Mesendoderm (in vitro differentiated cells): ENCODE measurements at places on chromosomes 2 and 18.

DNA sequence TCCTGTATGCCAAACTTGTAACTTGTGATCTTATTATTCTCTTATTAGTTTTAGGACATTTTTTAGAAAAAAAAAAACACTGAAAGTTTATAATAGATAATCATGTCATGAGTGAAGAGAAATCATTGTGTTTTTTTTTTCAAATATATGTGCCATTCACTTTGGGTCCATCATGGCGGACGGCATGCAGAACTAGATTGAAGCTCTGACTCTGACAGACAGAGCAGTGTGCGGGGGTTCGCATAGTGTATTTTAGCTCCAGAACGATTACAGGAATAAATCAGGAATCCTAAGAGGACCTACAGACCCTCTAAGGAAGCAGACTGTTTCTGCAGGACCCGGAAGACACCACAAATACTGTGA lies 484.4 kb upstream of the REG3G start:
- H3K36me3 ChIP-seq = no peaks in the 10 kb centered on the region
- no peaks in the 10 kb centered on the region for H3K4me1 ChIP-seq
- no peaks in the 10 kb centered on the region for H3K27me3 ChIP-seq
- no peak overlapping the region for H3K4me3 ChIP-seq

DNA sequence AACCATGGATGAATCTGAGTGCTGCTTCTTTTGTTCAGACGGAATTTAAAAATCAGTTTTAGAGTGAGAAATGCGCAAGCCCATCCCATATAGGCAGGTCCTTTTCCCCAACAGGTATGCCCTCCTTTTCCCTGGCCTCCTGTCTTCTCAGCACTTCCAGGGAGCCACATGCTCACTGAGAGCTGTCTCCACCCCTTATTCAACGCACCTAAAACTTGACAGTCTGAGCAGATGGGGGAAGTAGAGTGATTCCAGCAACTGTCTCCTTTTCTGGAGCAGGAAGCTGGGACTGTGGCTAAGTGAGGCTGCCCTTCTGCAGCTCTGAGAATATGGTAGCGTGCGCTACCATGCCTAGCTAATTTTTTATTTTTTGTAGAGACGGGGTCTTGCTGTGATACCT lies 53.1 kb upstream of the NOSTRIN start:
- no peaks in the 10 kb centered on the region for H3K27me3 ChIP-seq
- no peak overlapping the region for H3K27ac ChIP-seq
- H3K4me3 ChIP-seq = no peak overlapping the region

GRCh38 chr2:86785456-86785855 lies 5.3 kb downstream of the CD8A start:
- no peaks in the 10 kb centered on the region for H3K36me3 ChIP-seq
- H3K4me3 ChIP-seq = no peak overlapping the region
- no peak overlapping the region for H3K27ac ChIP-seq
- no peak for DNase-seq

DNA sequence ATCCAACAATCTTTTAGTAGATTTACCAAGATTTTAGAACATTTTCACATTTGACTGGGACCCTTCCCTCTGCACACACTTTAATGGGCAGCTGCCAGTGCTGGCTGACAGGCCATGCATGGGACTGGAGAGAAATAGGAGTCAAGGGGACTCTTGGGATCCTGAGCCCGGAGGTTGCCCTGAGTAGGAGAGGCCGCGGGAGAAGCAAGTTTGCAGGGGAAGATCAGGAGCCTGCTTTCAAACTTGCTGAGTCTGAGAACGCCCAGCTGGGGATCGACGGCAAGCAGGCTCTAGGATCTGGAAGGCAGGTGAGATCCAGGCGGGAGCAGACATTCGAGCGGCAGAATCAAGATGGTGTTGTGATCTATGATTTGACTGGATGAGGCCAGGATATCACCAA lies 186.1 kb downstream of the HDAC4 start:
- peak; percentile 57 for DNase-seq
- no peaks in the 10 kb centered on the region for H3K36me3 ChIP-seq
- H3K4me1 ChIP-seq = peaks cover 20% of the 10 kb centered on the region
- H3K27me3 ChIP-seq = no peaks in the 10 kb centered on the region
- H3K4me3 ChIP-seq = no peak overlapping the region

DNA sequence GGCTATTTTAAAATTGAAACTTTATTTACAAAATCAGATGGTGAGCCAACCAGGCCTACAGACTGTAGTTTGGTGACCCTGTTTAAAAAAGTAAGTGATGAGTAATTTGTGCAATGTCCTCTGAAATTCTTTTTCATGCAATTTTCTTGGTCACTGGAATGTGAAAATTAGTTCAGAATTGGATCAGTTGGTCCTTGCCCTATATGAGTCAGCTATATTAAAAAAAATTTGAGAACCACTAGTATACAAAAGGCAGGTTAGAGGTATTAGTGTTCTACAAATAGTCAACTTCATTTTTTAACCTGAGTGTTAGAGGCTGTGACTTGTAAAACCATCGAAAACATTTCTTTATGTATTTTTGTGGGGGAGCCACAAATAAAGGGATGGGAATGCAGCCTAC lies 91.1 kb upstream of the NXPH2 start:
- H3K27ac ChIP-seq = no peak overlapping the region
- no peaks in the 10 kb centered on the region for H3K4me1 ChIP-seq
- H3K36me3 ChIP-seq = no peaks in the 10 kb centered on the region
- DNase-seq = no peak

DNA sequence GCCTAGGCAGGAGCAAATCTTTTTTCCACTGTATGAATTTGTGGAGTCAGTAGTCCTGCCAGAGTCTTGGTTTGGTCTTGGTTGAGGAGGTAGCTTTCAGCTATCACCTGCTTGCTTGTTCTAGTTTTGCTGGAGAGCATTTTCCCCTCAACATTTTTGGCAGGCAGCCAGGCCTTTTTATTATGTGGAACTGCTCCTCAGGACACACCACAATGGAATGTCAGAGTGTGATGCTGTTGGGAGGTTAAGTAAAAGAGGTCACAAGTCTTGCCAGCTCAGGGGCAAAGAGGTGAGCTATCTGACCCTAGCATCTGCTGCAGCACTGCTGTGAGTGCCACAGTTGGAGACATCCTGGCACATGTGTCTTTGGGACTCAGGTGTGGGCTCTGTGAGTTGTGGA lies 258.0 kb downstream of the CNTNAP5 start:
- H3K4me1 ChIP-seq = no peaks in the 10 kb centered on the region
- H3K4me3 ChIP-seq = no peak overlapping the region
- no peak overlapping the region for H3K27ac ChIP-seq
- H3K27me3 ChIP-seq = no peaks in the 10 kb centered on the region

DNA sequence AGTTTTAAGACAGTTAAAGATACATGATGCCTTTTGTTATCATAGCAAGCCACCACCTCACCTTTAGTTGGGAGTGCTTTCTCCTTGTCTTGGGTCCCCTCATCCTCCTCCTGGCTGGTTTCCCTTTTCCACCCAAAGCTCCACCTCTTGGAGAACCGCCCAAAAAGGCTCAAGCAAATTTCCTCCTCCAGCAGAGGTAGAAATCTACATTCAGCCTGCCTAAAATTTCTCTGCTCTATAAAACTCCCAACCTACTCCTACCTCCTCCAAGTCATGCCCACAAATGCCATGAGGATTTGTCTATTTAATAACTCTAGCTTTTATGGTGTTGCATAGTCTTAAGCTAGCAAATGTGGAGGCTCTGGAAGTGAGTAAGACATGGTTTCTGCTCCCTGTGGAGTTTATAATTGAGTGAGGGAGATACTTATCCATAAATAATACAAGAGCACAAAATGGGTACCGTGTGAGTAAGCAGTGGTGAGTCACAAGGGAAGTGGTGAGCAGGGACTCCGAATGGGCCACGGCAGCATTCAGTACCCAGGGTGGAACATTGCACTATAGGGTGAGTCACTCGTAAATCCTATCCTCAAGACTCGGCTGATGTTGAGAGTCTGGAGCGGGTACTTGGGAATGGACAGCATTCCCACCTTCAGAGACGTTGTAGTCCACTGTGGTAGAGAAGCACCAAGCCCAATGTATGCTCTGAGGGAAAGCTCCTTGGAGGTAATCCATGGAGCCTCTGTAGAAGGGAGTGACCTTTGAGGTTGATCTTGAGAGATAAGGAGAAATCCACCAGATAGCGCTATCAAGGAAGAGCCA lies 146.3 kb downstream of the RTN4 start:
- no peak overlapping the region for H3K27ac ChIP-seq
- DNase-seq = peak; percentile 34
- no peaks in the 10 kb centered on the region for H3K36me3 ChIP-seq
- no peak overlapping the region for H3K4me3 ChIP-seq

GRCh38 chr2:7844414-7844965 lies 837.4 kb upstream of the ID2 start:
- H3K4me1 ChIP-seq = no peaks in the 10 kb centered on the region
- no peak overlapping the region for H3K4me3 ChIP-seq
- no peak for DNase-seq
- H3K36me3 ChIP-seq = no peaks in the 10 kb centered on the region
- no peaks in the 10 kb centered on the region for H3K27me3 ChIP-seq
- H3K27ac ChIP-seq = no peak overlapping the region

- no peaks in the 10 kb centered on the region for H3K27me3 ChIP-seq
- H3K36me3 ChIP-seq = no peaks in the 10 kb centered on the region
- H3K4me1 ChIP-seq = no peaks in the 10 kb centered on the region
- no peak overlapping the region for H3K4me3 ChIP-seq
- no peak overlapping the region for H3K27ac ChIP-seq
- no peak for DNase-seq
These were observed 49.2 kb downstream of the TRPM8 start for GRCh38 chr2:233966388-233966787.

DNA sequence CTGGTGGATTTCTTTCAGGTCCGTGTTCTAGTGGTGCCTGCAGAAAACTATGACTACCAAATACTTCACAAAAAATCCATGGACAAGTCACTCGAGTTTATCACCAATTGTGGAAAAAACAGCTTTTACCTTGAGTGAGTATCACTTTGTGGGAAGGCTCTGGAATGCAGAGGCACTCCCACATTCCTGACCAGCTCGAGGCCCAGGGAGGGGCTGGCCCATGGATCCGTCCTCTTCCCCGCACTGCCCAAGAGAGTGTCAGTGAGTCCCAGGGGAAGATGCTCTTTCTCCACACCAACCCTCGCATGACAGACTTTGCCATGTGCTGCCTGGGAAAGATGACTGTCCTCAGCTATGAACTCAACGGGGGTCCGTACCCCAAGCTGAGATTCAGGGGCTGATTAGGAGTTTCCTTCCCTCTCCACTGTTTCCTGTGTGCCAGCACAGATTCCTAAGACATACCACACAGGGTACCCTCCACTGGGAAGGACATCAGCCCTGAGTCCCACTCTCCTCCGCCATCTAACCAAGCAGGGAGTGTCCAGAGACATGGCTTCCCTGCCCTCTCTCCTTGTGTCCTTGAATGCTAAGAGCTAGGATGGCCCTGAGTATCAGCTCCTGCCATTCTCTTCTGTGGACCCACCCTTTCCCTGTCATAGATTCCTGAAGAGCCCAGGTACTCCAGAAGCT lies 155.9 kb downstream of the LAMA3 start:
- H3K27me3 ChIP-seq = no peaks in the 10 kb centered on the region
- peaks cover 3% of the 10 kb centered on the region for H3K4me1 ChIP-seq
- no peaks in the 10 kb centered on the region for H3K36me3 ChIP-seq

DNA sequence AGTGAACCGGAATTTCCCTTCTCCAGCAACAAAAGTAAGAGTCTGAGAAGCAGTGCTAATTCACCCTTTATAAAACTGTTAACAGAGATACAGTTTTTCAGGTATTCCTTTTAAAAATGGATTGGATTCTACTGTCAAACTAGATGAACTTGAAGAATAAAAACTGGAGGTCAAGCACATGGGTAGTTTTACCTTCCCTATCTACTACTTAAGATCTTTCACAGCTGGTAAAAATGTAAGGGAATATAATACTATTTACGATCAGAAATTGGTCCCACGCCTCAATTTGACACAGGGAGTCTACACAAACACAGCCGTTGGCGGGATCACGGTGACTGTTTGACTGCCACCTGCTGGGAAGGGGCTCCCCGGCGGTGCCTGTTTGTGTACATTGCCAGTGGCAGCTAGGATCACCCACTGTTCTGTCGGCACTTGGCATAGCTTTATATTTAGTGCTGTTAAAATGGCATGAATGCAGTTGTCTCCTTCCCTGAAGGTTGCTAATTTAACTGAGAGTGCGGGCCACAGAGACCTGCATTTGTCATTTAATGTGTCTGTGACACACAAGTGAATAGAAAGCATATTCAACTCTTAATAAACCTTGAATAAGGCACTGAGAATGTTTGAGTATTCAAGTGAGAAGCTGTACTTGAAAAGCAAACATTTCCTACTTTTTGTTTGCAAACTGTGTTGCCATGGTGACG lies 59.5 kb downstream of the ABCG8 start:
- DNase-seq = peak; percentile 49
- no peak overlapping the region for H3K27ac ChIP-seq
- no peak overlapping the region for H3K4me3 ChIP-seq
- H3K27me3 ChIP-seq = no peaks in the 10 kb centered on the region

- no peak overlapping the region for H3K27ac ChIP-seq
- no peaks in the 10 kb centered on the region for H3K36me3 ChIP-seq
- H3K4me1 ChIP-seq = peaks cover 1% of the 10 kb centered on the region
- DNase-seq = peak; percentile 76
- H3K4me3 ChIP-seq = no peak overlapping the region
These were observed 152.0 kb upstream of the RAB6C start for GRCh38 chr2:129827311-129828090.

DNA sequence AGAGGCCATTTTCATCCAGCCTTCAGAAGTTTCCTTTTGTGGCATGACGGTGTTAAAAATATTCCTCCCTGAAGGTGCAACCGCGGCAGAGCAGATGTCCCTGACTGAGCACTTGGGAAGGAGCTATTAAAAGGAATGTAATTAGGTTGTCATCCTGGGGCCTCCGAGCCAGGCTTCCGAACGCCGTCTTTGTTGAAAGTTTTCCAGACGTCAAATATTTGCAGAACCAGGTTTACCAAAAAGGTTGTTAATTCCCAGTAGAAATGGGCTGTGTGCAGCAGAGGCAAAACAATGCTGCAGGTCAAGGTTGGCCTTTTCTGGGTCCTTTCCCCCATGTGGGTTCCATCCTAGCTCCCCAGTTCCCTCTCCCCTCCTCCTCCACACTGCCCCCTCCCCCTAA lies 110.0 kb upstream of the STPG4 start:
- no peak overlapping the region for H3K4me3 ChIP-seq
- DNase-seq = no peak
- no peaks in the 10 kb centered on the region for H3K27me3 ChIP-seq
- H3K27ac ChIP-seq = peak overlapping the region; percentile 40

DNA sequence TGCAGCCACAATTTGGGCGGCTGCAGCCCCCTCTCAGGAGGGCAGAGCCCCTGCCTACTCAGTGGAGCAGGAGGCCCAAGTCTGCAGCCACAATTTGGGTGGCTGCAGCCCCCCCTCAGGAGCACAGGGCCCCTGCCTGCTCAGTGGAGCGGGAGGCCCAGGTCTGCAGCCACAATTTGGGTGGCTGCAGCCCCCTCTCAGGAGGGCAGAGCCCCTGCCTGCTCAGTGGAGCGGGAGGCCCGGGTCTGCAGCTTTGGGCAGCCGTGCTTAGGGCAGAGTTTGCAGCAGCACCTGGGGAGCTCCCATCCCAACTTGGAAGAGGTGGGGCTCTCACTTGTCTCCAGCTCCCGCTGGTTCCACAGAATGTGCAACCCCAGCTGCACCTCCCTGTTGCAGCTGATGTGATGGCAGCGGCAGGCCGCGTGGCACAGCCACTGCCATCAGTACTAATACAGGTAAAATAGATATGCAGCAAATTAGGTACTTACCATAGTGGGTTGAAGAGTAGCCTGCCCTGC lies 99.4 kb downstream of the TWIST2 start:
- no peaks in the 10 kb centered on the region for H3K4me1 ChIP-seq
- no peaks in the 10 kb centered on the region for H3K27me3 ChIP-seq
- H3K36me3 ChIP-seq = no peaks in the 10 kb centered on the region
- no peak overlapping the region for H3K4me3 ChIP-seq

GRCh38 chr2:230209422-230210051 lies 10.2 kb downstream of the SP110 start:
- no peak overlapping the region for H3K27ac ChIP-seq
- no peak overlapping the region for H3K4me3 ChIP-seq
- no peaks in the 10 kb centered on the region for H3K4me1 ChIP-seq
- no peak for DNase-seq
